CD4-positive, alpha-beta T cell (primary cell): ENCODE measurements at places on chromosomes 16 and 17.
A peak's percentile ranks its signal among the peaks of the same experiment; 100 is the strongest.

DNA sequence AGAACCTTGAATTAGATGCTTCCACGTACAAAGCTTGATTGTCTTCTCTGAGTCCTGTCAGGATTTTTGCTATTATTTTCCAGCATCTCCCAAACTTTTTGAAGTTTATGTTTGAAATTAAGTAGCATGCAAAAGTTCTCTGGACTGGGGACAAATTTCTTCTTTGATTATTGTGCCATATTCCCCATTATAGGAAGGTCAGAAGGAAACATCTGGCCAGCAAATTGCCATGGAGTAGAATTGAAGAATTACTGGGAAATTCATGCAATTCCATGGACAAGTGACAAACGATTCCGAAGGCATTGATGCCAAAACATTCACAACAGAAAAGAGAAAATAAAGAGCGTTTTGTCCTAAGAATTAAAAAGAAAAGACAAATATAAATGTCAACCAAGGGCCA is 737.2 kb downstream of the CDH11 start:
- no peak for DNase-seq

- DNase-seq = no peak
Measured at GRCh38 chr17:44655983-44656710, at the start of gene MEIOC. Gene MEIOC (plus strand): TSS chr17:44656468. CDS start chr17:44656614, 146 bp downstream.

DNA sequence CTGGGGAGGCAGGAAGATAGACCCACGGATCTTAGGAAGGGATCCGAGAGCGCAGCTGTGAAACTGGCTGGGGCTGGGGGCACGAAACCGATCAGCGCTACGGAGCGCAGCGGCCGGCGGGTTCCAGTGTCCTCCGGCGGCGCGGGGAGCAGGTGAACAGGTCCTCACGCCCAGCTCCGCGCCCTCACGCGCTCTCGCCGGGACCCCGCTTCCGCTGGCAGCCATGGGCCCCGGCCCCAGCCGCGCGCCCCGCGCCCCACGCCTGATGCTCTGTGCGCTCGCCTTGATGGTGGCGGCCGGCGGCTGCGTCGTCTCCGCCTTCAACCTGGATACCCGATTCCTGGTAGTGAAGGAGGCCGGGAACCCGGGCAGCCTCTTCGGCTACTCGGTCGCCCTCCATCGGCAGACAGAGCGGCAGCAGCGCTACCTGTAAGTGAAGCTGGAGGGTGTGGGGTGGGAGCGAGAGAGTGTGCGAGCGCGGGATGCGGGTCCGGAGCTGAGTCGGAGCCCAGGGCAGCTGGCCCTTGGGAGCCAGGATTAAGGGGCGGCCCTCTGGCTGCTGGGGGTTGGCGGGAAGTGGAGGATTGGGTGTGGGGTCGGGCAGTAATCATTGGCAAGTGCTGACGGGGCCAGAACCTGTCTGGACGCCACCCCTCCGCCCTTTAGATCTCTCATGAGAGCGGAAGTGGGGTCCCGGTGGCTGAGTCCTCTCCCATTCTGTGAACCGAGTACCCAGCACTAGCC is 479 bp downstream of the ITGA3 start:
- peak; percentile 55 for DNase-seq

- no peak for DNase-seq
Measured at GRCh38 chr17:2406903-2407790, 6.3 kb upstream of the MNT start.

DNA sequence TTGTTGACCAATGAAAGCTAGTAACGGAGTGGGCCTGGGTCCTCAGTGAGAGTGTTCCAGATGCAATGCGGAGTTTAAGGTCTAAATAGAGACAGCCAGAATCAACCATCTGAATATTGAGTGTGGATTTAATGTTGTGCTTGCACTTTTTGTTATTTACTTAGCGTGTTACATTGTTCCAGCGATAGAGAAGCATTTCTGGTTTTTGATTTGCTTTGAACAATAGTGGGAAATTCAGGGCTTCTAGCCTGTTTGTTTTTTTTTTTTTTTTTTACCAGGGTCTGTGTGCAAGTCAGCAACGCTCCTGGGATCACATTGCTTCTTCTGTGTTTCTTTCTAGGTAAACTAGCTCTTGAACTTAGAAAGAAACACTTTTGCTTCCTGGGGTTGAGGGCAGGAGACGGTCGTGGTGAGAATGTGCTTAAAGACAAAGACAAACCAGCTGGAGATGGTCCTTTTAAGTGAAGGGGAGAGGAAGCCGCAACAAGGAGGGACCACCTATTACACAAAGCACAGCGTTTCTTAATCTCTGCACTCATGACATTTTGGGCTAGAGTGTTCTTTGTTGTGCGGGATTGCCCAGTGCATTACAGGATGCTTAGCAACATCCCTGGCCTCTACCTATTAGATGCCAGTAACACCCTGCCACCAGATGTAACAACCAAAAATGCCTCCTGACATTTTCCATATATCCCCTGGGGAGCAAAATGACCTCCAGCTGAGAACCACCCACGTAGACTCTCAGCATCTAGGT is 119.2 kb downstream of the MAP2K6 start:
- DNase-seq = no peak

DNA sequence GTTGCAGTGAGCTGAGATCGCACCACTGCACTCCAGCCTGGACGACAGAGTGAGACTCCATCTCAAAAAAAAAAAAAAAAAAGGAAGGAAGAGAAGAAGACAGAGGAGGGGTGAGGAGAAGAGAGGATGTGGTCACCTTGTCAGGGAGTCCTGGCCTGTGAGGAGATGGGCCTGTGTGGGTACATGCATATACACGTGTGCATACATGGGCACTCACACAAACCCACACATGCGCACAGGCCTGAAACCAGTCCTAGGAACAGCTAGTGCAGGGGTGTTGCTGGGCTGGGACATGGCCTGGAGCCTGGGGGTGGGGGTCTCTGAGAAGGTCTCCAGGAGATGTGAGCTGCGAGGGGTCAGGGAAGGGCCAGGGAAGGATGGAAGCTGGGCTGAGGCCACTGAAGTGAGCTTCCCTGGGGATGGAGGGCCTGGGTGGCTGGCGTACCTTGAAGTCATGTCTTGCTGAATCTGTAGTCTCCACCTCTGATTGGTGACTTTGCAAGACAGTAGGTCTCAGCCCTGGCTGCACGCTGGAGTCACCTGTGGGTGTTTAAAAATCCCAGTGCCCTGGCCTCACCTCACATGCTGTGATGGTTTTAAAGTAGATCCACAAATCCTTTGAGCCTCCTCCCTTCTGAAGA is 72.4 kb downstream of the MRM1 start:
- no peak for DNase-seq

- DNase-seq = no peak
Measured at GRCh38 chr17:64608571-64608981, 53.5 kb downstream of the SMURF2 start.

GRCh38 chr17:82089723-82090548 is 8.1 kb downstream of the FASN start:
- no peak for DNase-seq

- no peak for DNase-seq
Measured at GRCh38 chr16:28282045-28282444, 10.3 kb upstream of the SBK1 start.

- no peak for DNase-seq
Measured at GRCh38 chr16:972316-973002, 1.7 kb upstream of the LMF1 start.

- DNase-seq = no peak
Measured at GRCh38 chr17:35295686-35296085, 52.8 kb downstream of the SLFN5 start.

GRCh38 chr16:3530371-3530914 is 29.6 kb downstream of the CLUAP1 start:
- no peak for DNase-seq

- DNase-seq = no peak
Measured at GRCh38 chr16:88469615-88470395, 16.7 kb downstream of the ZFPM1 start.

- DNase-seq = no peak
Measured at GRCh38 chr17:750431-751037, 1.5 kb downstream of the GEMIN4 start.

DNA sequence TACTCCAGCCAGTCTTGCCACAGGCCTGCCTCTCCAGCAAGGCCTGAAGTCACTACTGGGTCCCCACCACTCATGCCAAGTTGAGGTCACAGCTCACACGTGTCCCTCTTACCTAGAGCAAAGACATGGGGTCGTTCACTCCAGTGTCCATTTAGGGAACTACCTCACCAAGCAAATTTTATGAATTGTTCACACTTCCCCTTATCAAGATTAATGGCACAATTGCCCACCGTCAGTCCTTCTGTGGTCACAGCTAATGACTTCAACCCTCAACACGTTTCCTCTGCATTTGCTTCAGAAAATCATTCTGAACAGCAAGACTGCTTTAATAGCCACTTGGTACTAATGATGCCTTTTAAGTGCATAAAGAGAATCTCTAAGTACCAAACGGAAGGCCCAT is 14.6 kb downstream of the IRX6 start:
- DNase-seq = no peak

DNA sequence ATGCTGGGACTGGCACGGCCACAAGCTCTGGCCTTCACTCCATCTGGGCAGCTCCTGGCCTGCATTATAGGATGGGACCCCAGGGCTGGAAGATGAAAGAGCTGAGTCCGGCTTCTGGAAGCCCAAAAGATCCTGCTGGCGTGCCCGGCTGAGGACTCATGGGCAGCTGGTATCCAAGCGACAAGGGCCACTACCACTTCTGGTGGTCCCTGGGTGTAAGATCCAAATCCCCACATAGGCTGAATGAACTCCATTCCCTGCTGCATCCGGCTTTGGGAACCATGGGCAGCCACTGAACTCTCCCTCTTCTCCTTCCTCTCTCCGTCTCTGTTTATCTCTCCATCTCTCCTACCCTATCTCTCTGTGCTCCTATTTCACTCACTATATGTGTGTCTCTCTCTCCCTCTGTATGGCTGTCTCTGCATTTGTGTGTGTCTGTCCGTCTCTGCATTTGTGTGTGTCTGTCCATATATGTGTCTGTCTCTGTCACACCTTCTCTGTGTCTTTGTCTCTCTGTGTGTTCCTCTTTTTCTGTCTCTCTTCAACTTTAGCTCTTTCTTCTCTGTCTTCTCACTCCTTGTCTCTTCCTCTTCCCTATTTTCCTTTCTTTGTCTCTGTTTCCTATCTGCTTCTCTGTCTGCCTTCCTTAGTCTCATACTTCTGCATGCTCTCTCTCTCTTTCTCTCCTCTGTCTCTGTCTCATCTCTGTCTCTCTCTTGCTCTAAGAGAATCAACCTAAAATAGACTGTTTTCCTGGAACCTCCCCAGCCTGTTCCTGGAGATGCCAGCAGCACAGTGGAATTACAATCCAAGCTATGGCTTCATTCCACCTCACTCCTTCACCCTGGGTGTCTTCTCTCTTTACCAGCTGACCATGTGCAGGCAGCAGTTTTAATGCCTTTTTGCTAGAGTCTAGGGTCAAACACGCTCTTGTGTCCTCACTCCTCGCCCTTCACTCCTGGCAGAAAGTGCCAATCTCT is 60.4 kb upstream of the IRX6 start:
- DNase-seq = no peak

GRCh38 chr16:61812251-61812650 is 224.0 kb downstream of the CDH8 start:
- no peak for DNase-seq

- DNase-seq = no peak
Measured at GRCh38 chr16:78297066-78297666, 197.7 kb downstream of the WWOX start.

DNA sequence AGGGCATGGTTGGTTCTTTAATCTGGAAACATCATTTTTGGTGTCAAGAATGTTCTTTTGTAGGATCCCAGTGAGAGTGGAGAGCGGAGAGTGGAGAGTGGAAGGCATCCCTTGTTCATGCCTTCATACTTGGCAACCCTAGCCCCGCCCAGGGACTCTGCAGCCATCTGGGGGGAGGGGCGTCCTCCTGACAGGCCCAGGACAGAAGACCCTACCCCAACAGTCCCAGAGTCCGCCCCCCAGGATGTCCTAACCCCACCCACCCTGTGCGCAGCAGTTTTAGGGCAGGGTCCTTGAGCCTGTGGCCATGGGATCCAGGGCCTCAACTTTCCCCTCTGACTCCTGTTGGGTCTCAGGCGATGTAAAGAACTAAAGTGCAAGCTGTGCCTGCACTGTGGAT is 4.5 kb downstream of the SLC26A11 start:
- DNase-seq = no peak

DNA sequence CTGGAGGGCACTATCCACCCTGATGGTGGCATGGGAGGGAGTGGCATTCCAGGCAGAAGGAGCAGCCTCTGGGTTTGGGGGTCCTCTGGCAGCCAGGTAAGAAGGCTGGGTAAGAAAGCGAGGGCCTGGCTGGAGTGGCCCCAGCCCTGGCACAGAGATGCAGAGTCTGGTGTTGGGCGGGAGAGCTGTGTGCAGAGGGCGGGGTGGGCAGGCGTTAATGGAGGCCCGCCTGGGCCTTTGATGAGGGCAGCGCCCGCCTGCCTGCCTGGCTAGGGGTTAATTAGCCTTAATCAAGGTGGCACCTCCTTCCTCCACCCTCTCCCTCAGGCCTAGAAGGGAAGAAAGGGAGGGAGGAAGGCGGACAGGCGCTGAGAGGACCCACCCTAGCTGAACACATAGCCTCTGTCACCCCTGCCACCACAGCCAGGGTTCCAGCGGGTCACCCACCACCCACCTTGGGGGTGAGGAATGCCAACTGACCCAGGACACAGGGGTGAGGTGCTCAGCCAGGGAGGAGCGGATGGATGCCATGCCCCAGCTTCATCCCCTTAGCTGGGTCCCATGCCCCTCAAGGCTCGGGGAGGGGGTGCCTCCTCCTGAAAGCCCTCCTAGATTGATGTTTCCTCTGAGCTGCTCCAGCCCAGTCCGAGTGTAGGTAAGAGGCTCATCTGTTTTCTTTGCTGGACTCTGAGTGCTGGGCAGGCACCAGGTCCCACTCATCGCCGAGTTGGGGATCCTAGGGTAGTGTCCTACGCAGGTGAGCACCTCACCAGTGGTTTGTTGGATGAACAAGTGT is 13.4 kb upstream of the FAM83G start:
- DNase-seq = no peak

DNA sequence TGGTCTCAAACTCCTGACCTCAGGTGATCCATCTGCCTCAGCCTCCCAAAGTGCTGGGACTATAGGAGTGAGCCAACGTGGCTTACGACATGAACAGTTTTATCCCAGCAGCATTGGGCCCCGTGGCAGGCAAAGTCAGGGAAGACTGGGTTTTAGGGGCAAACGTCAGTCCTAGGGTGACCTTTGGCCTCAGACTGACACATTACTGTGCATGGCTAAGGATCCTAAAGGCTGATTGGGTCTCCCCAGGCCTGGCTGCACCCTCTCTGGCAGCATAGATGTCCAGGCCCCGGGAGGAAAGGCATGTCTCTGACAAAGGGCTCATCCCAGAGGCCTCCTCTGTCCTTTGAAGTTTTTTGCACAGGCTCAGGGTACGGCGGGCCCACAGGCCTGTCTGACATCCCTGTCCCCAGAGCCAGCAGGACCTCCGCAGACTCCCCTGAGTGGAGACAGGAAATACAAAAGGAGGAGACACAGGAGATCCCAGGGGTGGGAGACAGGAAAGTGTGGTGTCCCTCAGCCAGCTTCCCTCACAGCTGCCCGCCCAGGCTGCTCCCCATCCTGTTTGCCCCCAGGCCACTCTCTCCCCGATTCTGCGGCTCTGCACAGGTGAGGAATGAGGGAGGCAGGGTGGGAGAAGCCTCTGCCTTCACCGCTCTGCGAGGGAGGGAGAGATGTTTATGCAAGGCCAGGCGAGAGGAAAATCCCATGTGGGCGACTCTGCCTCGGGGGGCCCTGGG is 54.5 kb upstream of the MTSS2 start:
- no peak for DNase-seq

- no peak for DNase-seq
Measured at GRCh38 chr17:74454197-74455024, 12.0 kb upstream of the CD300A start.
